ENCODE measurements at places on chromosomes 12 and 14.

- no peak for DNase-seq
Measured at GRCh38 chr14:86770186-86770585, 1222.8 kb downstream of the GALC start.

GRCh38 chr12:91384806-91385205 lies 202.2 kb upstream of the DCN start:
- no peak for DNase-seq

DNA sequence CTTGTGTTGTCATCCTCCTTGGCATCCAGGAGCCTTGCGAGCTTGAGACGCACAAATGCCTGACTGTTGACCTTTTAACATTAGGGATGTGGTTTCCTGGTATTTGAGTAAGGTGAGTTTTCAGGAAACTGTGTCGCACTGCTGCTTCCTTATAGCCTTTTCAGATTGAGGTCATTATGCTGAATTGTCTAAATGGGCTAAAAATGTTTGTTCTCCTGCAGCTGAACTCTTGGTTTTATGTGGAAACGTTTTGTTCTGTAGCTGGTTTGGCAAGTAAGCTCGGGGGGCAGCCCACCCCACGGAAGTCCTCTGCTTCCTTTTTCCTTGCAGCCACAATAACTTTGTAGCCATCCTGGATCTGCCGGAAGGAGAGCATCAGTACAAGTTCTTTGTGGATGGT lies 5.7 kb downstream of the PRKAB1 start:
- DNase-seq, result no peak

- no peak for DNase-seq
Measured at GRCh38 chr12:46267825-46268582, 839 bp downstream of the SLC38A1 start.

DNA sequence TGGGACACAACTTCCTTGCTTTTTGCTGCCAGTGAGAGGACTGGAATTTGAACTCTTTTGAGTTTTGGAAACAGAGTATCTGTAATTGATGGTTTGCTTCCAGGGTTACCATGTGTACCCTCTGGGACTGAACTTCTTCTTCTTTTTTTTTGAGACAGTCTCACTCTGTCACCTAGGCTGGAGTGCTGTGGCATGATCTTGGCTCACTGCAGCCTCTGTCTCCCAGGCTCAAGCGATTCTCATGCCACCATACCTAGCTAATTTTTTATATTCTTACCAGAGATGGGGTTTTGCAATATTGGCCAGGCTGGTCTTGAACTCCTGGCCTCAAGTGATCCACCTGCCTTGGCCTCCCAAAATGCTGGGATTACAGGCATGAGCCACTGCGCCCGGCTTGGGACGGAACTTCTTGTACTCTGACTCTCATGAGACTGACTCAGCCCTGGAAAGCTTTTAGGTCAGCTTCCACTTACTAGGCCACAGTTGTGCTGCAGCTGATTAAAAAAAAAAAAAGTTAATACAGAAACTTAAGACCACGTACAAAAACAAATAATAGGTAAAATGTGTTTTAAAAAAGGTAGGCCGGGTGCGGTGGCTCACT lies 15.8 kb downstream of the SEL1L start:
- DNase-seq, result no peak

- DNase-seq, result no peak
Measured at GRCh38 chr12:76288218-76288617, 60.0 kb downstream of the BBS10 start.

- no peak for DNase-seq
Measured at GRCh38 chr12:57756406-57757341, 1.8 kb downstream of the MARCHF9 start.

DNA sequence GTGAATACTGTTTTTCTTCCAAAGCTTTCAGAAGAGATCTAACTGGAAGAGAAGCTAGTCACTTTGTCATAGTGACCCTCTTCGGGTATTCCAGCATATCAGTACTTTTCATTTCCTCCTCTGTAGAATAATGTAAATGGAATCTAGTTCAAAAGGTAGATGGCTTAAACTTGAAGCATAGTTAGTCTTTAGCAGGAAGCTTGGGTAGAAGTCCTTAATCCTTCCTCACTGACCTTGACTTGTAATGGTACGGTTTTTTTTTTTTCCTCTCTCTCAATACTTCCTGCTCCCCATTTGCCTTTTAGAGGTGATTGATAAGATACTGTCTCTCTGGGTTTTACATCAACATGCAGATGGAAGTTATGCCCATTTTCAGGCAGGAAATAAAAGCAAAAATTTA lies 1.7 kb downstream of the FBXO34 start:
- DNase-seq, result no peak

- no peak for DNase-seq
Measured at GRCh38 chr14:94614802-94615201, 2.6 kb downstream of the SERPINA3 start.

DNA sequence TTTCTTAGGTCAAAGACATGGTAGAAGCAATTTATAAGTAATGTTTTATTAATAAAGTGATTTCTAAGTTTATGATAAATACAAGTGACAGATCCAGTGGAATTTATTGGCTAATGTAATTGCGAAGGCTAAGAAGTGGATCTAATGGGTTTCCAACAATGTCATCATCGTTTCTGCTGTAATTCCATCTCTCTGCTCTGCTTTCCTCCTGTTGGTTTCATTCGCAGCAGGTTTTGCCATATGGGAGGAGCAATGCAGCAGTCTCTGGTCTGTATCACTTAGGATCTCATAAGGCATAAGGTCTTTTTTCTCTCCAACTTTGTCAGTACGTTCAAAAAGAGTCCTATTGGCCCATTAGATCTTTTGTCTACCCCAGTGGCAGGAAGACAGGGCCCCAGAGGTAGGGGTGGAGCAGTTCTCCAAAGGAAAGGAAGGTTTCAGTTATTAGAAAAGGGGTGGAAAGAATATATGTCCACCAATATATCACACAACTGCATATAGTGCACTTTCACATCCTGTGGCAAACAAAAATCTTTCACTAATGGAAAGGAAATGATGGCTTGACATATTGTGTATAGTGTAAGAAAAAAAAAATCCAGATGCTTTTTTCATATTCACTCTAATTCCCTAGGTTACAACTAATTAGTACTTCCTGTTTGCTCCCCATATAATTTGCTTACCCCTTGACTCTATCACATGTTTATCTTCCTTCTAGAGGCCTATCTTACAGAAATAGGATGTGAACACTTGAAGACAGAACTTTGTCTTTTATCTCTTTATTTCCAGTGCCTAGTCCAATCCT lies 451.3 kb downstream of the ZFP36L1 start:
- DNase-seq, result no peak

- no peak for DNase-seq
Measured at GRCh38 chr12:131574395-131574771, 136.5 kb upstream of the SFSWAP start.

- no peak for DNase-seq
Measured at GRCh38 chr14:76497550-76498462, 121.9 kb downstream of the ESRRB start.

- DNase-seq, result no peak
Measured at GRCh38 chr14:77416836-77417235, 6.5 kb downstream of the NOXRED1 start.

GRCh38 chr12:54030889-54031471 lies 1.9 kb upstream of the HOXC5 start:
- DNase-seq, result no peak

GRCh38 chr12:126349383-126349782 lies 1284.1 kb downstream of the AACS start:
- no peak for DNase-seq

- no peak for DNase-seq
Measured at GRCh38 chr14:92389598-92390158, 66.7 kb downstream of the SLC24A4 start.

- DNase-seq, result no peak
Measured at GRCh38 chr14:104709387-104710039, 14.5 kb upstream of the ADSS1 start.

DNA sequence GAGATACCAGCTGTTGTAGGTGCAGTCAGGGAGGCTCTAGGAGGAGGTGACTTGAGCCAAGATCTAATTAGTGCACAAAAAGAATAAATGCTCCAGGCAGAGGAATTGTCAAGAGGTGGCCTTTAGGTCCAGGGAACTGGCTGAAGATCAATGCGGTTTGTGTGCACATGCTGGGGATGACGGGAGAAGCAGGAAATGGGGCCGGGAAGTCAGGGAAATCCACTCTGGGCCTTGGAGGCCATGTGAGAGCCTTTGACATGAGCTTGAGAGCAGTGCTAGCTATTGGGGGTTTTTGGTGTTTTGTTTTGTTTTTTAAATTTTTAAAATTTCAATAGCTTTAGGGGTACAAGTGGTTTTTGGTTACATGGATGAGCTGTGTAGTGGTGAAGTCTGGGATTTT lies 67.4 kb downstream of the MVK start:
- DNase-seq, result no peak

DNA sequence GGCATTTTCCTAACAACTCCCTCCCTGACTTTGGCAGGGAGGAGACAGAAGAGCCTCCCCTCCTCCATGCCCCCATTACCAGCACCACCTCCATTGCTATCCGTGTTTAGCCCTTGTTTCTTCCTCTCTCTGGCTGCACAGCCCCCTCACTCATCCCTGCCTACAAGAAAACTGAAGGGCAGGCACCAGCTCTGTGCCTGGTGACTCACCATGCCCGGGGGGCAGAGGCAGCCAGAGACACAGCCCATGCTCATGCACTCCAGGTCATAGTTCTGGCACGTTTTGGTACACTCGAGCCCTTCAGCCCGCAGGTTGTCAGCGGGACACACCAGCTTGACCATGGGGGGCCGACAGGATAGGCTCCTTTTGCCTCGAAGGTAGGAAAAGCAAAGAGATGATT lies 80.4 kb downstream of the VWF start:
- DNase-seq, result no peak

GRCh38 chr14:93430315-93431035 lies at the start of gene UNC79:
UNC79 (plus strand) TSS chr14:93430939; CDS start chr14:93431030, 91 bp downstream.
- peak; percentile 50 for DNase-seq

DNA sequence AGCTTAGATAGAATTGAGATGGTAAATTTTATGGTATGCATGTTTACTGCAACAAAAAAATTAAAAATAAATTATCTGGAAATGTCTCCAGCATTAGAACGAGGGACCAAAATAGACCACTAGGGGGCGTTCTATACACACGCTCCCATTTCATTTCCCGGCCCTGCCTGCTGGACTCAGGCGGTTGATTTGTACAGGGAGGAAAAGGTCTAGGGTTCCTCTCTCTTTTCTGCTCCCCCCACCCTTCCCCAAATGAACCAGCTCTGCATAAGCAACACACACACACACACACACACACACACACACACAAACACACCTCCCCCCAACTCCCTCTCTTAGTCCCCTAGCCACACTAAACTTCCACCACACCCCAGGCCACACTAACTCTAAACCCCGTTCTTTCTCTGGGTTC lies 7.8 kb upstream of the DTX1 start:
- no peak for DNase-seq

Data from NCI-H2081 treated with DMSO at 0.1 percent for 48 hours (cell line).